ENCODE measurements at places on chromosomes 13 and 19.

DNA sequence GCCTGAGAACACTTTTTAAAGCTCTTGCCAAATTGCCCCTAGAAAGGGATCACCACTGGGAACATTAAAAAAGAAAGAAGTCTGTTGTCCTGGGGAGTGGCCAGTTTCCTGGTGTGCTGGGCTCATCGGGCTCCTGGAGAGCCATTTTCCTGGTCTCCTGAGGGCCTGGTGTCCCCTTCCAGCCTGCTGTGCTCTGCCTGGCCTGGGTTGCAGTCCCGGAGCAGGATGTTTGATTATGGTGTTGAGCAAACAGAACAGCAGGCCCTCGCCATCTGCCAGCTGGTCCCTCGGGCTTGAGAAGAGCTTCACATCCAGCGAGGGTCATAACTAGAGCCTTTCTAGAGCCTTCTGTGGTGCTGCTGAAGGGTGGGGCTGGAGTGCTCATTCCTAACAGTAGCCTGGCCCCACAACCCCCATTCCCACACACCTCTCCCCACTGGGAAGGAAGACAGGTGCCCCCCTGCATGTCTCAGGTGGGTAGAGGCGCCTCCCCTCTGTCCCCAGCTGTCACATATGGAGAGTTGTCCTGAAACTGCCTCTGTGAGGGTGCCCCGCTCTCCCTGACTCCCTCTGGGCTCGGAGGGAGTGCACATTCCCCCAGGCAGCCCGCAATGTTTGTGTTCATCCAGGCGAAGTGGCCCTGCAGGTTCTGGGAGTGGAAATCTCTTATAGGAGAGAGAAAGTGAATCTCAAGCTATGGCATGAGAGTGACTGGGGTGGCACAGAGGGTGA, 151.1 kb downstream of the SIPA1L3 start:
- DNase-seq: no peak

DNA sequence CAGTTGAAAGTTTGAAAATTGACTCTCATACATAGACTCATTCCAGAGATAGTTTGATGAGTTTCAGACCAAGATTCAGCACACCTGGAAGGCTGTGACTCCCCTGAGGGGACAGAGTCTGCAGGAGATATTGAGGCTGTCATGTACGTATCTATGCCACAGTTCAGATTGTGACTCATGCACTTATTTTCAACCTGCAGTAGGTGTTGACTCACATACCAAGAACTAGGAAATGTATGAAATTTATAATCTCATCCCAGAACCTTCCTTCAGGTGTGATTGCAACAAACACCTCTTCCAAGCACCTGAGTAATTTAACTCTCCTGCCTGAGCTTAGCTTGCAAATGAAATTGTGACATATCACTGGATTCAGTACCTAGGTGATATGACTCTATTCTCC, 64.4 kb upstream of the ZNF43 start:
- no peak for DNase-seq

DNA sequence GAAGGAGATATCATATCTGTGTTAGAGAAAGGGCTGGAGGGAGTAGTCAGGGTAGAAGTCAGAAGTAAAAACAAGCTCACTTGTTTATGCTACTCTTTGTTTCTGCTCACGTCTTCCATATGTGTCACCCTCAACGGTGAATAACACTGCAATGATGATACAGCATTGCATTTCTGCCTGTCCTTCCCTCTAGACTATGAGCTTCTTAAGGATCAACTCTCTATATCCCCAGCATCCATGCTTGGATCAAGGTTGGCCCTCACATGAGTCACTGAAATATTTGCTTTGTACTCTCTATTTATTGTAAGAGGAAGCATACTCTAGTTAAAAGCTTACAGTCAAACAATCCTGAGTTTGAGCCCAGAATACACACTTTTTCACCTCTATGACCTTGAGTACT, 406.0 kb downstream of the RFC3 start:
- no peak for DNase-seq

GRCh38 chr13:51704399-51705313, 99.3 kb downstream of the DHRS12 start:
- DNase-seq: no peak

GRCh38 chr19:3932931-3933810, at the start of gene NMRK2:
Gene NMRK2 (plus strand): TSS chr19:3933069. CDS start chr19:3933672, 603 bp downstream.
- DNase-seq: no peak

All from retinal pigment epithelial cell (primary cell).